ENCODE measurements at places on chromosomes 16 and 17.

- H3K4me3 ChIP-seq, result no peak overlapping the region
- DNase-seq, result no peak
- H3K4me1 ChIP-seq, result no peaks in the 10 kb centered on the region
- no peaks in the 10 kb centered on the region for H3K36me3 ChIP-seq
- no peaks in the 10 kb centered on the region for H3K27me3 ChIP-seq
Measured at GRCh38 chr17:49078248-49078647, 54.3 kb upstream of the B4GALNT2 start.

DNA sequence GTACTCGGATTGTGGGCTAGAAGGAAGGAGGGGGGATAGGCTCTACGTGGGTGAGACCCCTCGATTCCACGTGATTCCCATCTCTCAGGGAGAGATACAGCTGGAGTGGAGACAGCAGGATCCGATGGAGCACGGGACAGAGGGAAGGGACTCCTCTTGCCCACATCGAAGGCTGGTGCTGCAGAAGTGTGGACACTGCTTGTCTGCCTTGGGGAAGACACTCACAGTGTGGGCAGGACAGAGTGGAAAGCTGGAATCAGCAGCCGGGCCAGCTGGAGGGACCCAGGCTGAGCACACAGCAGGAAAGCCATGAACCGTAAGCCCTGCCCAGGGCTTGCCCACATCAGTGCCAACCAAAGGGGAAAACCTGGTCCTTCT, 42.1 kb upstream of the RPH3AL start:
- H3K27ac ChIP-seq, result no peak overlapping the region
- no peaks in the 10 kb centered on the region for H3K27me3 ChIP-seq
- no peaks in the 10 kb centered on the region for H3K36me3 ChIP-seq
- no peaks in the 10 kb centered on the region for H3K4me1 ChIP-seq
- H3K4me3 ChIP-seq, result no peak overlapping the region
- DNase-seq, result no peak

- no peak overlapping the region for H3K4me3 ChIP-seq
- H3K4me1 ChIP-seq, result peaks cover 27% of the 10 kb centered on the region
- no peaks in the 10 kb centered on the region for H3K27me3 ChIP-seq
- no peaks in the 10 kb centered on the region for H3K36me3 ChIP-seq
- no peak overlapping the region for H3K27ac ChIP-seq
Measured at GRCh38 chr16:49466529-49466831, 92.9 kb downstream of the C16orf78 start.

DNA sequence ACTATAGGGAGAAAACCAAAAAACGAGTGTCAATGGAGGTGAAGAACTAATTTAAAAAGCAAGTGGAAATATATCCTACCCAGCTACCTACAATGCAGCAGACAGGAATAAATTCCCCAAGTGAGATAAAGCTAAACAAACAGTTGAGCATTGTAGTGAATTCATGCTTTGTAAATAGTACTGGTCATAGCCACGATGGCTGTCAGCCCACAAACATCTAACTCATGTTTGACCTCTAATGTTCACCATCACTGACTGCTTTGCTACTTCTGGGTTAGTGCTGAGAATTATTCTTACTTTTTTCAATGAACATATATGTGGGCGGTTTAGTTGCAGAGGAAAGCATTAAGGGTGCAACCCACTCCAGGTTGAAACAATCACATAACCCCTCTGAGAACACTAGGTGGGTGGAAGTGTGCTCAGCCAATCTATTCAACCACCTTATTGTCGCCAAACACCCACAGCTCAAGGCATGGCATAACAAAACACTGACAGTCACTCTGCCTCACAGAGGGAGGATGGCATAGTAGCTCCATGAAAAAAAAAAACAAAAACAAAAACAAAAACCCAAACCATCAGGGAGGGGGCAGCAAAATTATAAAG, 264.1 kb downstream of the ZFHX3 start:
- no peaks in the 10 kb centered on the region for H3K36me3 ChIP-seq
- no peak for DNase-seq
- H3K27ac ChIP-seq, result no peak overlapping the region
- H3K27me3 ChIP-seq, result peaks cover 6% of the 10 kb centered on the region

- no peak for DNase-seq
- H3K27ac ChIP-seq, result peak overlapping the region; percentile 93
- H3K36me3 ChIP-seq, result no peaks in the 10 kb centered on the region
- H3K4me1 ChIP-seq, result peaks cover 24% of the 10 kb centered on the region
- H3K27me3 ChIP-seq, result no peaks in the 10 kb centered on the region
Measured at GRCh38 chr16:50151756-50152155, 1.4 kb upstream of the TENT4B start.

DNA sequence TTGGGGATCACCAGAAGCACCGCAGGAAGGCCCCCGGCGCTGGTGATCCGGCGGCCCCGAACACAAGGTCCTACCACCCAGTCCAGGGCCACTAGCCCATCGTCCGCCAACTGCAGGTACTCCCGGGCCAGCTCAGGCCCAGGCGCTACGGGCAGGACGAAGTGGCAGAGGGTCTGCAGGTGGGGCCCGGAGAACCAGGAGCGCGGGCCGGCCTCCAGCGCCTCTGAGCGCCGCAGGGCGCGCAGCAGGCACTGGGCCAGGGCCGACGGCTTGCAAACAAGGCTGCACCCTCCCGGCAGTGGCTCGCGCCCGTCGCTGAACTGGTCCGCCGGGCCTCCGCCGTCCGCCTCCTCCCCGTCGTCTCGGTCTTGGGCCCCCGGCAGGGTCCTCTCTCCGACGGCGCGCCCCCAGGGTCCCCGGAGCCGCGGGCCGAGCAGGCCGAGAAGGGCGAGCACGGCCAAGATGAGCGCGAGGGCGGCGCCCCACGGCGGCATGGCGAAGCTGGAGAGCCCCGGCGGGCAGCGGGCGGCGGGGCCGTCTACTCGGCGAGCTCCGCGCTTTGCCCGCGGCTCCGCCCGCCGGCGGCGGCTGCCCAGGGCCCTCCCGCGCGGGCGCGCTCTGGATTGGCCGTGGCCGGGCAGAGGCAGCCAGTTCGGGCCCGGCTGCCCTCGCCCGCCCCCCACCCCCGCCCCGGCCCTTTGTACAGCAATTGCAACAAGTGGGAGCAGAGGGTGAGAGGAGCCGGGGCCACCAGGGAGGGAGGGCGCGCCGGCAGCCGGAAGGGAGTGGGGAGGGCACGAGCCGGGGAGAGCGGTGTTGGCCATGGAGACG, at the start of gene ABHD15:
Gene ABHD15 (minus strand): TSS at position 565 of the 831 bp plus-strand sequence. CDS start 71 bp downstream, at position 494.
- peak; percentile 40 for DNase-seq
- peaks cover 26% of the 10 kb centered on the region for H3K4me1 ChIP-seq
- H3K4me3 ChIP-seq, result peak within 1 kb of the TSS; percentile 73
- no peaks in the 10 kb centered on the region for H3K27me3 ChIP-seq

DNA sequence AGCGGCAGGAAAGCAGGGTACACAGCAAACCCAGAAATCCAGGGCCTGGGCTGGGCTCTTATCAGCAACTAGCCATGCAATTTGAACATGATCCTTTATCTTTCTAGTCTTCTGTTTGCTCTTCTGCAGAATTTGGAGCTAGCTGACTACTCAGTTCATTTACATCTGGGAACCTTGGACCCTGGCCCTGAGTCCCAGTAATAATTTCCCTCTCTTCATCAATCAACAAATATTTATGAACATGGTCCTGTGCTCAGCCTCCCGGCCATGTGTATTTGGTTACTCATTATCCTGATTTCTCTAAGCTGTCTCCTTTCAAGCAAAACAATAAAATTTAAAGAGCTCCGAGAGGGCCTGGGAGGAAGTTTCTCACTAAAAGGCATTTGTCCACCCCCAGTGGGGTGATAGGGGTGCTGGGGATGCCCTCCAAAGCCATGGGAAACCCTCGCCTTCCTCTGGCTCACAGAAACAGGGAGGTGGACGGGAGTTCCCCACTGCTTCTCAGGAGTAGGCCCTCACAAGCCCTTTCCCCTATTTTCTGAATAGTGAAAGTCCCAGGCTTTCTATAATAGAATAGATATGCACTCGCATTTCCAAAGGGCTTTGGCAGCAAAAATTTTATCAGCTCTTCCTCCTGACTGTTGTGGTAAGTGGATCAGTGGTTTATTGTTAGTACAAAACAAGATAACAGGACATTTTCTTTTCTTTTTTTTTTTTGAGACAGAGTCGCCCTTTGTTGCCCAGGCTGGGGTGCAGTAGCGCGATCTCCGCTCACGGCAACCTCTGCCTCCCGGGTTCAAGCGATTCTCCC, 6.9 kb upstream of the WDR59 start:
- H3K4me1 ChIP-seq, result no peaks in the 10 kb centered on the region
- no peak overlapping the region for H3K4me3 ChIP-seq
- H3K36me3 ChIP-seq, result no peaks in the 10 kb centered on the region
- no peak for DNase-seq
- H3K27me3 ChIP-seq, result no peaks in the 10 kb centered on the region
- no peak overlapping the region for H3K27ac ChIP-seq

GRCh38 chr17:54099221-54099620, 276.5 kb downstream of the KIF2B start:
- no peaks in the 10 kb centered on the region for H3K36me3 ChIP-seq
- H3K4me1 ChIP-seq, result no peaks in the 10 kb centered on the region
- no peak overlapping the region for H3K4me3 ChIP-seq

GRCh38 chr16:87860553-87861299, 8.6 kb downstream of the SLC7A5 start:
- no peaks in the 10 kb centered on the region for H3K36me3 ChIP-seq
- no peak for DNase-seq
- peaks cover 8% of the 10 kb centered on the region for H3K4me1 ChIP-seq
- H3K27me3 ChIP-seq, result no peaks in the 10 kb centered on the region
- H3K27ac ChIP-seq, result no peak overlapping the region

GRCh38 chr17:5672815-5673430, 88.6 kb upstream of the NLRP1 start:
- no peak overlapping the region for H3K4me3 ChIP-seq
- peaks cover 3% of the 10 kb centered on the region for H3K27me3 ChIP-seq
- no peak for DNase-seq
- no peaks in the 10 kb centered on the region for H3K36me3 ChIP-seq

GRCh38 chr16:54216688-54217087, 69.9 kb downstream of the IRX3 start:
- H3K27ac ChIP-seq, result no peak overlapping the region
- no peaks in the 10 kb centered on the region for H3K36me3 ChIP-seq
- no peak for DNase-seq
- no peak overlapping the region for H3K4me3 ChIP-seq

DNA sequence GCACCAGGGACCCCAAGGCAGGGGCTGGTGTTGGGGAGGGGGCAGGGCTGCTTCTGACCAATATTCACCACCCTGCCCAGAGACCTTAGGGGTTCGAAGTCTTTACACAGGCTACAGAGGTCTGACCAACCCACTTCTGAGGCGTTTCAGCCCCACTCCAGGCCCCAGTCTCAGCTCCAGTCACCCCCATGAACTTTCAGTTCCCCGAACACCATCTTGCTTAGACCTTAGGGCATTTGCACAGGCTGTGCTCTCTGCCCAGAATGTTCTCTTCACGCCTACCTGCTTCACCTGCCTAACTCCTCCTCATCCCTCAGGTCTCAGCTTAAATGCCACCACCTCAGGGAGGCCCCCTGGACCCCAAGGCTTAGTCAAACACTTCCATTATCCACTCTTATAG, 25.8 kb upstream of the CPNE2 start:
- H3K36me3 ChIP-seq, result peaks cover 60% of the 10 kb centered on the region
- no peak overlapping the region for H3K27ac ChIP-seq
- no peaks in the 10 kb centered on the region for H3K4me1 ChIP-seq
- H3K4me3 ChIP-seq, result no peak overlapping the region

DNA sequence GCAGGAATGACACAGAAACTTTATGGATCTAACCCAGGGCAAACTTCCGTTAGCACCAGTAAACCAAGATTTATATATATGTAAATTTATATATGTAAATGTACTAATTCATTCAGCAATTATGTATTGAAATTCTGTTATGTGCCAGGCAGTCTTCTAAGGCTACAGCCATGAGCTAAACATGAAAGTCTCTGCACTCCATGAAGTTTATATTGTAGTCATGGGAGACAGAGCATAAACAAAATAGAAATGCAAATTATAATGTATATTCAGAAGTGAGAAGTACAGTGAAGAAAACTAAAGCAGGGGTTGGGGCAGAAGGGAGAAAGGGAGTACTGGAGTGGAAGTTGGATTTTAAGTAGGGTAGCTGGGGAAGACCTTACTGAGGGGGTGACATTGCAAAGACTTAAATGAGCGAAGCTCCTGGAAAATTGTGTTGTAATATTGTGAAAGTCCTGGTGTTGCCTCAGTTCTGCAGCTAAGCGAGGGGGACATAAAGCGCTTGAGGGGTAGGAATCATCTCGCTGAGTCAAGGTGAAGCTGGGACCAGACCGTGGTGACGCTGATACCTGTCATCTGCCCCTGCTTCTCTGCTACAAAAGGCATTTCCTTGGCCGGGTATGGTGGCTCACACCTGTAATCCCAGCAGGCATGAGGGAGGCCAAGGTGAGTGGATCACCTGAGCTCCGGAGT, 64.8 kb downstream of the YPEL2 start:
- H3K27ac ChIP-seq, result no peak overlapping the region
- no peak overlapping the region for H3K4me3 ChIP-seq
- H3K27me3 ChIP-seq, result no peaks in the 10 kb centered on the region

- DNase-seq, result no peak
- no peak overlapping the region for H3K4me3 ChIP-seq
- peak overlapping the region; percentile 55 for H3K27ac ChIP-seq
- H3K36me3 ChIP-seq, result peaks cover 5% of the 10 kb centered on the region
- no peaks in the 10 kb centered on the region for H3K27me3 ChIP-seq
- H3K4me1 ChIP-seq, result peaks cover 37% of the 10 kb centered on the region
Measured at GRCh38 chr17:7217113-7217987, 2.3 kb downstream of the DLG4 start.

DNA sequence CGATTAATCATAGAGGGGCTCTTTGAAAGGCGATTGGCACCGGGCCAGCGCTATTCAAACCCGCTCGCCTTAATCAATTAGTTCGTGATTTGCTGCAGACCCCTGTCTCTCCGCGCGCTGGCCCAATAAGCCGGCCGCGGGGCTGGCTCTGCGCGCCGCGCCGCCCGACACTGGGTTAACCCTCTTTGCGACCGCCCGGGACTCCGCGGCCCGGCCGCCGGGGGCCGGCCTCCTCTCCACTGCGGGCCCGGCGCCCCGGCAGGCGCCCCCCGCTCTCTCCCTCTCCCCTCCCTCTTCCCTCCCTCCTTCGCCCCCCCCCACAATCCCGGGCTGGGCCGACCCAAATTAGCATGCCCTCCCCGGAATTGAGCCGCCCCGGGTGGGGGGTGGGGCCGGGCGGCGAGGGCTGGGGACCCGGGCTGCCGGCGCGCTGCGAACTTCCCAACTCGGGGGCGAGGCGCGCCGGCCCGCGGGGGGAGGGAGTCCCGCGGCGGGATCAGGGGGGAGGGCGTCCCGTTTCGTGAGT, 428 bp upstream of the SALL1 start:
- H3K4me1 ChIP-seq, result no peaks in the 10 kb centered on the region
- peaks cover 24% of the 10 kb centered on the region for H3K27me3 ChIP-seq
- no peak overlapping the region for H3K4me3 ChIP-seq

DNA sequence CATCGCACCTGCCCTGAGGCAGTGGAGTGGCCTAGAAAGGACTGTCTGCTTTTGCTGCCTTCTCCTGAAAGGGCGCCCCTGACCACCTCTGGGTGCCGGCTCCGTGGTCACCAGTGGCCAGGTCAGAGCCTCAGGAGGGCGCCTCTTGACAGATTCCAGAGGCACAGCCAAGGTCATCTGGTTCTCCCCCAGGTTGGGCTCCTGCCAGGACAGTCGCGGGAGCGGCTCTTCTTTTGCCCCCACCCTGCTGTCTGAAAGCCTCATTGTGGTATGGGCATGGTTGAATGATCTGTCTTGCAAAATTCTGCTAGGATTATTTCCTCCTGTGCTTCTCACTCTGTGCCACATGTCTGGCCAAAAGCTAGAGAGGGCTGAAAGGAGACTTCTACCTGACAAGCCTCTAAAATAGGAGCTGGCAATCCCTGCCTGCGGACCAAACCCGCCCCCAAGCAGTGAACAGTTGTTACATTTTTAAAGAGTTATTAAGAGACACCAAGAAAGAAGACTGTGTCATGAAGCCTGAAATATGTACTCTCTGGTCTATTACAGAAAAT, 82.8 kb downstream of the SNX29 start:
- H3K27ac ChIP-seq, result no peak overlapping the region
- no peaks in the 10 kb centered on the region for H3K27me3 ChIP-seq
- H3K4me1 ChIP-seq, result no peaks in the 10 kb centered on the region
- H3K36me3 ChIP-seq, result peaks cover 5% of the 10 kb centered on the region
- H3K4me3 ChIP-seq, result no peak overlapping the region
- no peak for DNase-seq

Data from effector memory CD4-positive, alpha-beta T cell (primary cell).